LHCN-M2 (cell line): ENCODE measurements at places on chromosomes 4 and X.

DNA sequence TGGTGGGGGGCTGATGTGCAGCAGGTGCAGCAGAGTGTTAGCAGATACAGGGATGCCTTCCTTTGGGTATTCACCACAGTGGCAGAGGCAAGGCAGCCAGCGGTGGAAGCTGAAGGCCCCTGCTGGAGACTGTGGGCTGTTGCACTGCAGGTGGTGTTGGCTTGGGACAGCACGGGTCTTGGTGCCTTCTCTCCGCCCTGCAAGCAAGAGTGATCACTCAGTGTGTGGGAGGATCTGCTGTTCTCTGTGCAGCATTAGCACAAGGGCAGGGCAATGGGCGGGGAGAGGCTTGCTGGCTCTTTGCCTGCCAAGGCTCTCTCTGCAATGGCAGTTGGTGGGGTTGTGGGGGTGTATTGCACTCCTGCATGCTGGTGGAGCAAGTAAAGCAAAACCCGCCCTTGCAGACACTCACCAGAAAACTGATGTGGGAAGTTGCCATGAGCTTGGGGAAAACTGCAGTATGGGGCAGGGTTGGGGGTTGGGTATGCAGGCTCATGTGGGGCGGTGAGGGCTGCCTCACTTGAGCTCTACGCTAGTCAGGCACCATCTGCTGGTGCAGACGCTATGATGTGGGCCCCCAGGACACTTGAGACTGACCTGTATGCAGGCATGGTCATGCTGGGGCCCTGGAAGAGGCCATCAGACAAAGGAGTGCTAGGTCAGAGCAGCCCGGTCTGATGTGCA, 820.8 kb upstream of the GRIA3 start:
- DNase-seq: no peak

- DNase-seq: no peak
Measured at GRCh38 chr4:52750819-52751486, at the start of gene ERVMER34-1. TSS of gene ERVMER34-1 (minus strand) at chr4:52751425. CDS start at chr4:52745520, 5,905 bp downstream.

DNA sequence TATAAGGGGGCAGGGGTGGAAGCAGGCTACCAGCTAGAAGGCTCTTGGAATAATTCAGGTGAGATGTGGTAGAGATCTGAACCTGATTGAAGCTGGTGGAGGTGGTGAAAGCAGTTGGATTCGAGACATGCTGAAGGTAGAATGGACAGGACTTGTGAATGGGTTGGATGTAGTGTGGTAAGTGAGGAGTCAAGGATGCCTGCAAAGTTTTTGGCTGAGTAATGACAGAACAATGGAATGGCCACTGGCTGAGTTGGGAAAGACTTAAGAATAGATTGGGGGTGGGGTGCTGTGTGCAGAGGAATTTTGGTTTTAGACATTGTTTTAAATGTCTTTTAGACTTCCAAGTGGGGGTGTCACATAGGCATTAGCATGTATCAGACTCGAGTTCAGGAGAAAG, 33.5 kb downstream of the HPF1 start:
- DNase-seq: peak; percentile 19

- no peak for DNase-seq
Measured at GRCh38 chr4:1247864-1248244, 1.1 kb downstream of the CTBP1 start.

DNA sequence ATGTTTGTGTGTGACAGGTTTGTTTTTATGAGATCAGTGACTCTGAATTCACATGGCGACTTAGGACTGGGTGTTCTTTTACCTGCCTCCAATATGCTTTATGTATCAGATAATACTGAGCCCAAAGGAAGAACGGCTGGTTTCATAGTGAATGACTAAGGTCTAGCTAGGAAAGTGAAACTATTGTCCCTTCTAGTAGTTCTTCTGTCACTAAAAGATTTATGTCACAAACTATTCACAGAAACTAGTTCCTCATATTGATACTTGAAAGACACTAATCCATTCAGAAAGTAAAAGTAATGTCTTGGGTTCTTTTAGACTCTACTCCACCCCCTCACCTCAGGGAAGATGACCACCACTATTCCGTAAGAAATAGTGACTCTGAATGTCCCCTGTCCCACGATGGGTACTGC, 81.7 kb downstream of the EGF start:
- DNase-seq: no peak

DNA sequence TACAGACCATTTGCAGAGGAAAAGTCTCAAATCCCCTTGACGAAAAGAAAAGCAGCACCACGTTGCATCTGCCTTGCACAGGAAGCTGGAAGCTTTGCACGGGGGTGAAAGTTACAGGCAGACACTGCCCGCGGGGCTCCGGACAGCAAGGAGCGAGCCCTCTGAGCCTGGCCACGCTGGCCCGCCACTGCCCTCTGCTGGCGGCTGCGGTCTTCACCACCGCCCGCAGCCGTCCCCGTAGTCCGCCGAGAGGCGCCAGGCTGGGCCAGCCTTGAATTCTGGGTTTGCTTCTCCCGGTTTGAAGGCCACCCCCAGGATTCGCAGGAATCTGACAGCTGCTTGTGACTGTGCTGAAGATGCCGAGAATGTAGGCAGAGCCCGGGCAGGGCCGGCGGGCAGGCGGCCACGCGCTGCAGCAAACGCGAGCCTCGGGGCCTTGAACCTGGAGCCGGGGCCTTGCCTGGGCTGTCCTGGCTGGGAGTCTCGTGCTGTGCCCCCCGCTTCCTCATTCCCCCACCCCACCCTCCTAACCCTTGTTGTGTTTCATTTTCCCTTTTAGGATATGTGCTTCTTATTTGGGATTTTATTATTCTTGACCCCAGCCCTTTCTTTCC, 49.2 kb downstream of the ENPP6 start:
- peak; percentile 47 for DNase-seq

- no peak for DNase-seq
Measured at GRCh38 chr4:81781799-81782198, 310.1 kb upstream of the RASGEF1B start.

DNA sequence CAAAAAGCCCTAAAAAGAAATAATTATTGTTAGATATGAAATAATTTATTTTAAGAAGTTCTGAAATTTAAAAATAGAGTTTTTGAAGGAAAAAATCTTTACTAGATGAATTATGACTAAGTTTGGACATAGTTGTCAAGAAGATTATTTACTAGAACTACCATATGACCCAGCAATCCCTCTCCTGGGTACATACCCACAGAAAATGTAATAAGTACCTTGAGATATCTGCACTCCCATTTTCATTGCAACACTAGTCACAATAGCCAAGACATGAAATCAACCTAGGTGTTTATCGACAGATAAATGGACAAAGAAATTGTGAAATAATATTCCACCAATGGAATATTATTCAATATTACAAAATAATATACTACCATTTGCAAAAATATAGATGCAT, 109.9 kb downstream of the PDHA2 start:
- DNase-seq: no peak

GRCh38 chr4:54146139-54146538, 46.2 kb downstream of the GSX2 start:
- no peak for DNase-seq

DNA sequence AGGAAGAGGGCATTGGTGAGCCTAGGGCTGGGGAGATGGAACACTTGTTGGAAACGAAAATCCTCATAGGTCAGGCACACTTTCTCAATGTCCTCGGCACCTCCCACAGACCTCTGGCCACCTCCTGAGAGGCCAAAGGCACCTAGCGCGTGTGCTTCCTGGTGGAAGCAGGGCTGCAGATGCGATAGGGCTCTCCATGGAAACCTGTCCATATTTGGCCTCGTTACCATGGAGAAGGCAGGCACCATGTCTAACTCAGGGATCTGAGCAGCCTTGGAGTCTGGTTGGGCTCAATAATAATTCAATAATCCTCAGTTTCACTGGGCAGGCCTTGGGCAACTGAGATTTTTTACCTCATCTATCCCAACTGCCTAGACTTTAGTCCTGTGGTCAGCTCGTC, 58.3 kb downstream of the RAI2 start:
- DNase-seq: no peak

DNA sequence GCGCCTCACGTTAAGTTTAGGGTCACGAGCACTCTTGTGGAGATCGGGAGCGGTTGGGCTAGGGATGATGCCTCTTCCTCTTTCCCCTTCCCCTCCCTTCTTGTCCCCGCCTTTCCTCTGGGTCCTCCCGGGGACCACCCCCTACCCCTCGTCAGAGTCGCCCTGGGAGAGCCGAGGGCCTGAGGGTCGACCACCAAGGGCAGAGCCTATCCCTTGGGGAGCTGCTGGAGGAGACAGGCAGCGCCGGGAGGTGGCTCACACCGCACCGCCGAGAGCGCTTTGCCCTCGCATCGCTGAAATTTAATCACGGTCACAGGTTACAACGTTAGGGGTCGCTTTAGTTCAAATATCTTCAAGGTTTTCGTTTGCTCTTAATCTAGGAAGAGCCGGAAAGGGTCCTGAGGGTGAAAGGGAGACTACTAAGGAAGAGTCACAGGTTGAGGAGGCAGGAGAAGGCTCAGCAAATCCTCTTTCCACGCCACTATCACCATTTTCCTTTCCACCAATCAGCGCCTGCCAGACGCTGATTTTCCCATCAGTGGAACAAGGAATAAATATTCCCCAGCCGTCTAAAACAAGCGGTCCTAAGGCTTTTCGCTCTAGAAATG, 528 bp upstream of the SNCA start:
- DNase-seq: peak; percentile 2

DNA sequence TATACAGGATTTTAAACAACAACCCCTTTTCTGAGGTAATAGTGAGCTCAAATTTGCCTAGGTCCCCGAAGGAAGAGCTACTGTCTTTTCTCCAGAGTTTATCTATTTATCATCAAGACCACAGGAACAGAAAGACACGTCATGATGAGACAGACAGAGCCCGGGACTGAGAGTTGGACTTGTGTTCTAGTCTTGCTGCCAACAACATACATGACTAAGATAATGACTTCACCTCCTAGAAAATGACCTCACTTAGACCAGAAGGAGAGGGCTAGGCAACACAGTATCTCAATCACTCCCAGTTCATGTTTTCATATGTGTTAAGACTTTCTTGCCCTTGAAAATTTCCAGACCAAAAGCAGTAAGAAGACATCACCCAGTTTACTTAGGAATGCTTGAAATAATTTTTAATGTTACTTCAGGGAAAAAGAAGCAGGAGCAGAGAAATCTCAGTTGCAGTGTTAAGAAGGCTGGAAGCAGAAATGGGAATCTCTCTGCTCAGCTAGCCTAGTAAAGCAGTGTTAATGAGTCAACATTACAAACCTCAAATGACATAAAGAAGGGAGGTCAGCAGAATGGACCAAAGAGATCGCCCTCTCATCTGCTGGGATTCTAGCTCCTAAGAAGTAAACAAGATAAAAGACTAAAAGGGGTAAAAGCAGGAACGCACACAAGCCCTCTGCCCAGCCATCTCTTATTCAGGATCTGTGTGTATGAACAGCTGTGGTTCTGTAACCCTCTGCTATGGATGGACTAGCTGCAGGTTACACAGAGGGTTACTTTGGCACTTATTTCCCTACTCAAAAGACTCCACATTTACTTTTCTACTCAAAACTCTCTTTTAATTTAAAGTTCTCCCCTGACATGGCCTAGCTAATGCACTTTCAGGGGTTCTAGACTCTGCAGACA, 24.8 kb downstream of the PDGFC start:
- DNase-seq: peak; percentile 99

DNA sequence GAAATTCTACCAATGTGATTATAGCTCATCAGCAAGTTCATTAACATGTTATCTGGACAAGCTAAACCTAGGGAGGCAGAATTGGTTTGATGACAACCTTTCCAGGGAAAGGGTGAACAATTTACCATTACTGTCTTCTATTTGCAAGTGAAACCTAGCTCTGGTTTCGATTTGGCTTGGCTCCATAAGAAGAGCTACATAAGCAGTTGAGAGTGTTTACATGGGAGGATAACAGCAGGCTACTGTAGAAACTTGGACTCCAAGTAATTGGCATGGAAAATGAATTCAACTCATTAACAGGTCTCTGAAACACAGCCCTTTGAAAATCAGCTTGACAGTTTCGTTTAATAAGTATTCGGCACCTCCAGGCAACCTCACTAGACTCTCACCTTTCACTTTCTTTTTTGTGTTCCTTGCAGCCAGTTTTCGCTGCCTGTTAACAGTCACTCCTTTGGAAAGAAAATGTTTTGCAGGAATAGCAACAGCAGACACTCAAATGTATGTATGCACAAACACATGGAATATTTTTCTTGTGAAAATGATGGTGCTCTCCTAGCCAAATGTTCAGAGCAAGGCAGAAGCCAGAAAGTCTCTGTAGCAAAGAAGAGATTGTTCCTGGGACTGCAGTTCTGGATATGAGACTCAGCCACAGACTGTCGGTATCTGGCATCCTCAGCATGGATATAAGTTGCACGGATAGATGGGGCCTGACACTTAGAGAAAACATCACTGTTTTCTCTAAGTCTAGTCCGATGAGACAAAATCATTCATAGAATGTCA, 27.5 kb downstream of the POU3F4 start:
- no peak for DNase-seq

- no peak for DNase-seq
Measured at GRCh38 chrX:10010686-10011085, 43.5 kb downstream of the CLDN34 start.

DNA sequence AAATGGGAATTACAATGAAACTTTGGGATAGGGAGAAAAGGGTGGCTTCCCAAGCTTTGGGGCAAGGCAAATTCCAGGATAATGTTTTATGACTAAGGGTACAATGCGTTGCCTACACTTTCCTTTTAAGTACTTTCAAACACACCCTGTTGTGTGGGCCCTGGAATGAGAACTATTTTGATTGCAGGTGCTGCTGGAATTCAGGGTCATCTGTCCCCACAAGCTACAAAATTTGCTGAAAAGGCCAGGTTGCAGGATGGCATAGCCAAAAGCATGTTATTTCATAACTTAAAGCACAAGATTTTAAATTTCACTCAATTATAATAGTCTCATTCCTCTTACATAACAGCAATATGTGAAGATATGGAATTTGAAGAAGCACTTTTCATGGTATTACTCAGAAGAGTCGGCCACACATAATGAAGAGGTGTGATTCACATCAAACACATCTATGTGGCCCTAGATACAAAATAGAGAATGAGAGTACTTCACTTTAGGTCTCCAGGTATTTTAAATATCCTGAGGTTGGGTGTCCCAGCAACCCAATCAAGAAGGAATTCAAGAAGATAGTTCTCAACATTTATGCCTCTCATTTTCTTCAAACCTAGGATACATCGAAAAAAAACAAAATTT, 89.3 kb downstream of the APBB2 start:
- DNase-seq: peak; percentile 45

- no peak for DNase-seq
Measured at GRCh38 chr4:158102904-158103303, 69.9 kb downstream of the GASK1B start.
